Activated CD4-positive, alpha-beta T cell treated with anti-CD3 and anti-CD28 coated beads, Interleukin-2, amount 50 U/mL, for 1 hour (primary cell): ENCODE measurements at places on chromosomes 7 and 10.
A peak's percentile ranks its signal among the peaks of the same experiment; 100 is the strongest.

DNA sequence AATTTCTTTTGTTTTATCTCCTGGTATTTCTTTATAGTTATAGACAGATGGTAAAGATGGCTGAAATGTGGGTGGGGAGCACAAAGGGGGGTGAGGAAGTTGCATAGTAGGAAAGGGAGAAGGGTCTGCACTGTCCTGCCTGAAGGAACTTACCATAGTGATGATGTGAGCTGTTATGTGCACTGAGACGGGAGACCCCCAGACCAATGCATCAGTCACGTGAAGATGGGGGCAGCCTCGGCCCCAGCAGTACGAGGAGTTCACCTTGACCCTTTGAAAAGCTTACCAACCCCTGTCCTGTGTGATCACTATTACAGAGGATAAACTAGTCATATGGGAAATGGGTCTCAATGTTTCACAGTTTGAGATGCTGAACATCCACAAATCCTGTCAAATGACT lies 316.3 kb downstream of the TNS3 start:
- DNase-seq: no peak

DNA sequence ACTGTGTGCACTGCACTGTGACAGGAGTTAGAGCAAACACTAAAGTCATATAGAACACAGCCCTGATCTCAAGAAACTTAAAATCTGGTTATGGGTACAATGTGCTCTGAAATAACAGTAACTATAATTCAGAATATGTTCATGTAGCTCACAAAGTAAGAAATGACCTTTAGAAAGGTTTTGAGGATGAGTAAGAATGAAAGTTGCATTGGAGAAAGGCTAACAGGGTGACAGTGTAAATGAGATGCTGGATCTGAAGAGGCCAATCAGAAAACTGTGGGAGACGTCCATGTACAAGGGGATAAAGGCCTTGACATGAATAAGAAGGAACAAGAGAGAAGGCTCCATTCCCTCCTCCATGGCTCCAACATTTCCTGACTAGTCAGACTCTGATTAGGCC lies 124.7 kb downstream of the GRM3 start:
- no peak for DNase-seq

GRCh38 chr10:1408651-1409367 lies 328.5 kb downstream of the ADARB2 start:
- DNase-seq: no peak

DNA sequence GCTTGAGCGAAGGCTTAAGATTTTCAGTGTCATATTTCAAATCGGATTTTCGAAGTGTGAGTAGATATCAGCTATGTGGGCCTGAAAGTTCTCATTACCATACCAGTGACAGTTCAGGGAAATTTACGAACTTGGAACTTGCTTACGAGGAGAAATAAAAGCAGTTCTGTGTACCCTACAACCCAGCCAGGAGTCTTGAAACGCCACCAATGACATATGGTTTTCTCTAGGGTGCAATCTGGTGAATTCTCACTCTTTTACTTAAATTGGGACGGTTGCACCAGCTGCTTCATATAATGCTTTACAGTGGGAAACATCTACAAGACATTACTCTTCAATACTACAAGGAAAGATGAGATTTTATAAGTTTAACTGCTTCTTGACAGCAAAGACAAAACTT lies 253.6 kb upstream of the FOXK1 start:
- no peak for DNase-seq

GRCh38 chr10:119318411-119319160 lies 111.2 kb downstream of the GRK5 start:
- no peak for DNase-seq

DNA sequence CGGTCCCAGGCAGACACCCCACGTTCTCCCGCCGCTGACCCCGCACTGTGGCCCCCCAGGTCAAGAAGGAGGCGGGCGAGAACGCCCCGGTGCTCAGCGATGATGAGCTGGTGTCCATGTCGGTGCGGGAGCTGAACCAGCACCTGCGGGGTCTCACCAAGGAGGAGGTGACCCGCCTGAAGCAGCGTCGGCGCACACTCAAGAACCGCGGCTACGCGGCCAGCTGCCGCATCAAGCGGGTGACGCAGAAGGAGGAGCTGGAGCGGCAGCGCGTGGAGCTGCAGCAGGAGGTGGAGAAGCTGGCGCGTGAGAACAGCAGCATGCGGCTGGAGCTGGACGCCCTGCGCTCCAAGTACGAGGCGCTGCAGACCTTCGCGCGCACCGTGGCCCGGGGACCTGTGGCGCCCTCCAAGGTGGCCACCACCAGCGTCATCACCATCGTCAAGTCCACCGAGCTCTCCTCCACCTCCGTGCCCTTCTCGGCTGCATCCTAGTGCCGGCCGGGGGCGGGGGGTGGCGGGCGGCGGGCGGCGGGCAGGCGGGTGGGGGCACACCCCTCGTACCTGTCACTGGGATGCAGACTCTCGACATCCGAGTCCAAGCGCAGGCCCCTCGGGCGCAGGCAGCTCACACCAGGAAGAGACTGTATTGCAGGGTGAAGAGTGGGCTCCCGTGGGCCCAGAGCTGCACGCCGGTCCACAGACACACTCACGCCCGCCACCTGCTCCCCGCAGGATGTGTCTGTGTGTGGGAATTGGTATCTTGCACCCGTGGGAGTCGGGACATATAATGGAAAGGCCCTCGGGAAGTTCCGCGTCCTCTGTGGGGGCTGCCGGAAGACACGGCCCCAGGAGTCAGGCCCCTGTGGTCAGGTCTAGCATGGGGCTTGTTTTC lies 9.6 kb downstream of the MAFK start:
- DNase-seq: no peak

- no peak for DNase-seq
Observed at GRCh38 chr10:30705625-30706149, 76.1 kb upstream of the LYZL2 start.

DNA sequence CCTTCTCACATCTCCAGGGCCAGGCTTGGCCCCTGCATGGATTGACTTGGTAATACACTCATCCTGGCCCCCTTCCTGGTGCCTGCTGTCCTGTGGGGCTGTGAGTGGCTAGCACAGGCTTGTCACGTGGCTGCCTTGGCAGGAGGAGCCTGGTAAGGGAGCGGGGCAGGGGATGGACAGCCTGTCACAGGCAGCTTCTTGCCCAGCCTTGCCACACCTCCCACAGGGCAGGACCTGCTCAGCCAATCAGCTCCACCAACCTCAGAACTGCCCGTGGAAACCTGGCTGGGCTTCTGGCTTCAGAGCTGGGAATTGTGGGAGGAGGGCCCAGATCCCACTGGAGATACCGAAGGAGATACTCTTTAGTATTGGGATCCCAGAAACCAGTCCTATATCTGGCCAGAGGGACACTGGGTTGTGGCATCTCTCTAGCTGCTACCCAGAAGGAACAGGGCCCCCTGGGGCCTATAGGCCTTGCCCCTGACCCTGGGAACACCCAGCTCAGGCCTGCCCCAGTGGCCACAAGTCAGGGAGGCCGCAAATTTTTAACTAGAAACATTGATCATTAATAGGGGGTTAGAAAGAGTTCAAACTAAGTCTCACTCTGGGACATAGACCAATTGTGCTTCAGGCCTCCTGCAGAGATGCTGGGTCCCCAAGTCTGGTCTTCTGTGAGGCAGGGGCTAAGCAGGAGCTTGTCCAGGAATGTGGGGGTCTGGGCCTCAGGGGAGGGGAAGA lies at the start of gene HOGA1:
HOGA1 (plus strand) TSS at position 330 of the 738 bp plus-strand sequence; CDS start at position 645, 315 bp downstream.
- DNase-seq: no peak

DNA sequence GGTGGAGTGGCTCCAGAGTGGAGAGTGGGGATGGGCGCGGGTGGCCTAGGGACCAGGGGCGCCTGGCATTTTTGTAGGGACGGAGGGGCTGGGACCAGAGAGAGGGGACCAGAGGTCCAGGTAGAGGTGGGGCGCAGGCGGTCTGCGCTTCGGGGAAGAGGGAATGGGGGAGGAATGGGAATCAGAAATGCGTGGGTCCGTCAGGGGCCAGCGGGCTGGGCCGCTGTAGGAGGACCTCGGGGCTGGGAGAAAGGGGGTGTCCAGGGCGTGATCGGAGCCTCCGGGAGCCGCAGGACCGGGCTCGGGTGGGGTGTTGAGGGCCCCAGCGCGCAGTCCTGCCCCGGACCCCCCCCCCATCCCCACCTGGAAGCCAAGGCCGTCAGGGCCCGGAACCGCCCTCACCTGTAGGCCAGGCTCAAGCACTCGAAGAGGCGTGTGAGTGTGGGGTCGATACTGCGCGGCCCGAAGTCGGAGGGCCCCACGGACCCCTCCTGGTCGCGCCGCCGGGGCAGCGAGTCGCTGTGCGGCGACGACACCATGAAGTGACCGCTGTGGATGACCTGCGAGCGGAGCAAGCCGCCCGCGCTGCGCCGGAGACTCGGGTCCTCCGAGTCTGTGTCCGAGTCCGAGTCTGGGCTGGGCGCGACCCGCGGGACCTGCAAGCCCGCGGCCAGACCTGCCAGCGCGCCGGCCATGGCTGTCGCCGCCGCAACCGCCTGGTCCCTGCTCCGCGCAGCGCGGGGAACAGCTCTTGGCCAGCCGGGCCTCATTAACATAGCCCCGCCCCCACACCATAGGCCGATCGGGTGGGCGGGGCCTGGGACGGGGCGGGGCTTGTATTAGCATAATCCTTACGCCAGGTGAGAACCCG lies at the start of gene MLXIPL:
MLXIPL (minus strand) TSS at position 725 of the 871 bp plus-strand sequence; CDS start at position 695, 30 bp downstream.
- peak; percentile 57 for DNase-seq

GRCh38 chr10:120492346-120492745 lies 35.3 kb downstream of the PLPP4 start:
- no peak for DNase-seq

- peak; percentile 21 for DNase-seq
Observed at GRCh38 chr10:103845972-103846371, 9.4 kb downstream of the SH3PXD2A start.

- DNase-seq: no peak
Observed at GRCh38 chr10:28875549-28876081, 198.3 kb downstream of the BAMBI start.
